Motor neuron (in vitro differentiated cells): ENCODE measurements at places on chromosomes 1 and 21.

GRCh38 chr1:180909005-180909414, 3.7 kb upstream of the KIAA1614 start:
- ATAC-seq = no peak

GRCh38 chr1:227869279-227869842, 53.9 kb downstream of the PRSS38 start:
- no peak for ATAC-seq

- ATAC-seq = no peak
These were observed 496.1 kb downstream of the PTPRU start for GRCh38 chr1:29732453-29732852.

DNA sequence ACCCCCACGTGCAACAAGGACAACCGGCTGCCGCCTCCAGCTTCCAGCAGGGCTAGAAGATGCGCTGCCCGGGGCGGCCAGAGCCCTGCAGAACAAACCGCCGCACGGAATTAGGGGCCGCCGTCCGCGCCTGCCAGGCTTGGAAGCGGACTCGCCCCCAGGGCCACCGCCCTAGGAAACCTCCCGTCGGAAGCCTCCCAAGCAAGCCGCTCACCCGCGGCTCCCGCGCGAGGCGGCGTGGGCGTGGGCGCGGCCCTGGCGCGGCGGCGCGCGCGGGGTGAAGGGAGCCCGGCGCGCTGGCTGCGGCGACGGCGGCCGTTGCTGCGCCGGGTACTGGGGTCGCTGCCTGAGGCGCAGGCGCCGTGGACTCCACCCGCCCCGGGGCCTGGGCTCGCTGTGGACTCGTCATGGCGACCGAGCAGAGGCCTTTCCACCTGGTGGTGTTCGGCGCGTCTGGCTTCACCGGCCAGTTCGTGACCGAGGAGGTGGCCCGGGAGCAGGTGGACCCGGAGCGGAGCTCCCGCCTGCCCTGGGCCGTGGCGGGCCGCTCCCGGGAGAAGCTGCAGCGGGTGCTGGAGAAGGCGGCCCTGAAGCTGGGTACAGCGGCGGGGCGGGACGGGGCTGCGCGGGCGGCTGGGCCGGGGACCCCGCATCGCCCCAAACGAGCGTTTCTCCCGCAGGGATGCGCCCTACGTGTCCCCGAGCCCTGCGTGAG, at the start of gene SCCPDH:
SCCPDH (plus strand) TSS at position 394 of the 715 bp plus-strand sequence; CDS start at position 408, 14 bp downstream.
- peak; percentile 94 for ATAC-seq

GRCh38 chr1:21234779-21235178, 55.5 kb downstream of the ECE1 start:
- ATAC-seq = peak; percentile 75

GRCh38 chr1:117598489-117598888, 7.4 kb upstream of the TENT5C start:
- no peak for ATAC-seq

GRCh38 chr21:18545908-18546307, 142.3 kb upstream of the TMPRSS15 start:
- ATAC-seq = no peak

- no peak for ATAC-seq
These were observed 16.8 kb downstream of the E2F2 start for GRCh38 chr1:23514111-23514679.

DNA sequence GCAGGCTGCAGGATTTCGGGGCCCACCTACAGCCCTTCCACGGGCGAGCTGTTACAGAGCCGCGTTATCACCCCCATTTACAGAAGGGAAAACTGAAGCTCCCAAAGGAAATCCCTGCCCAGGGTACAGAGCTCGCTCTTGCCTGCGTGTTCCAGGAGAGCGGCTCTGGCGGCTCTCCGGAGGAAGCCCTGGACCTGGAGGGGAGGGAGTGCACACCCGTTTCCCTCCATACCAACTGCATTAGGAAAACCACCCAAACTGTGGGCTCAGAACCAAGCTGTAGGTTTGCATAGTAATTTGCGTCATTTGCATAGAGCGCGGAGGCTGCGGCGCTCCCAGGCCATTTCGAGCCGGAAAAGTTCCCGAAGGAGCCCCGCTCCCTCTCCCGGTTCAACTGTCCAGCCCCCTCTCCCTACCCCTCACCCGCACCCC, 24.7 kb upstream of the ADGRB2 start:
- peak; percentile 63 for ATAC-seq

GRCh38 chr1:211356723-211357407, 30.2 kb downstream of the TRAF5 start:
- ATAC-seq = no peak

DNA sequence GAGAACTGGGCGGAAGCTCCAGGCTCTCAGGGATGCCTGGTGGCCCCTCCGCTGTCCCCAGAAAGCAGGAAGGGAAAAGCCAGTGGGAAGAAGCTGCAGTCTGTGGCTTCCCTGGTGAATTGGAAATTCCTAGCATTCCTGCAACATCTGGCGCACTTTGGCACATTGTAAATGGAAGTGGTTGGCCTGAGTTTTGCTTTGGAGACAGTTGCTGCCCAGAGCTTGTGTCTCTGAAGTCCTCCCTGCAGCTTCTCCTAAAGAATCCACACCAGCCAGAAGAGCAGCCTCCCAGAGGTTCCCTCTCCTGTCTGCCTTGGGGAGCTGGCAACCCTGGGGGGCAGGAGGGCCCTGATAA, 48.2 kb downstream of the ARHGEF10L start:
- peak; percentile 73 for ATAC-seq

- ATAC-seq = no peak
These were observed 60.4 kb upstream of the ACOT11 start for GRCh38 chr1:54487571-54488050.
